ENCODE measurements at places on chromosomes 7 and 10. TPM values are rescaled to one million over a fixed set of nuclear protein-coding genes. Genes with fewer than 3 reads are reported as not detected.

Gene FGFBP3
- 0.26 TPM for total RNA-seq

Gene PHKG1
- 0.26 TPM for total RNA-seq

Gene OSBPL3
- 19.7 TPM for total RNA-seq

Gene DRGX
- total RNA-seq, result not detected

Gene CPA4
- 5.6 TPM for total RNA-seq

Gene INSIG1
- total RNA-seq, result 36.6 TPM

Gene DYDC2
- total RNA-seq, result not detected

Gene GARIN1A
- total RNA-seq, result 0.51 TPM

Gene MKX
- total RNA-seq, result 2.3 TPM

Gene SLC18A3
- total RNA-seq, result not detected

Gene SEMA3D
- 0.79 TPM for total RNA-seq
